ENCODE measurements at places on chromosomes 16 and 17.
A peak's percentile ranks its signal among the peaks of the same experiment; 100 is the strongest.

GRCh38 chr17:79205688-79206205, 131.1 kb downstream of the ENGASE start:
- no peak for DNase-seq

DNA sequence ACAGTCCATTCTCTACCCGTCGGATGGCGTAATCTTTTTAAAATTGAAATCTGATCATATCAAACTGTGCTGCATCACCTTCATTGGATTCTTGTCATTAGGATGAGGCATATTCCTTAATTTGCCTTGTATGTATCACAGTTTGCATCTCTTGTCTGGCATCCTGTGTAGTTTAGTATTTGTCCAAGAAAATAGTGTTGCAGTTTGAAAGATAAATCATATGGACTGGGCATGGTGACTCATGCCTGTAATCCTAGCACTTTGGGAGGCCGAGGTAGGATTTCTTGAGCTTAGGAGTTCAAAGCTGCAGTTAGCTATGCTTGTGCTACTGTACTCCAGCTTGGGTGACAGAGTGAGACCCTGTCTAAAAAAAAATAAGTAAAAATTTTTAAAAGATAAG, 5.8 kb upstream of the RSL1D1 start:
- no peak for DNase-seq

GRCh38 chr17:34254146-34254545, 939 bp upstream of the CCL2 start:
- DNase-seq = no peak

- DNase-seq = no peak
These were observed 1931.9 kb downstream of the TP53TG3F start for GRCh38 chr16:35391328-35391727.

GRCh38 chr16:77549876-77550275, 115.0 kb upstream of the ADAMTS18 start:
- DNase-seq = no peak

DNA sequence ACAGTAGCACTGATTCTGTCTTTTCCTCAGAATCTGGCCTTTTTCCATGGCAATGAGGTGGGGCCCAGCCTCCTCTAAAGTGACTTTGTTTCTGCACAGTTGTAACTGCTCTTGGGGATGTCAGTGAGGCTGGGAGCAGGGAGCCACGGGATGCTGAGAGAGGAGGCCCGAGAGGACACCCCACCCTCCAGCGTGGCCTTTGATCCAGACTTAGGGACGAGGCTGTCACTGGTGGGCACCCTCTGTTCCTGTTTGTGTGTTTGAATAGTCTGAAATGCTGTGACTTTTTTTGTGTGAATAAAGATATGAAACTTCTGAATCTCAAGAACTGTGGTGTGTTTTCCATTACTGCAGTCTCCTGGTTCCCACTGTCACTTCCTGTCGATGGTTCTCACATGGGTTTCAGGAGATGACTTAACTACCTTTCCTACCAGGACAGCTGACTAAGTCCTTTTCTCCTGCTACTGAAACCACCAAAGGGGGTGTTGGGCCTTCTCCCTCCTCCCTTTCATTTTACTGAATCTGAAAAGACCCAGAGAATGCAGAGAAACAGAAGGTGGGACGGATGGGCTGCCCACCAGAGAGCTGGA, 18.6 kb downstream of the KCTD2 start:
- DNase-seq = no peak

- DNase-seq = no peak
These were observed 130.9 kb downstream of the GSG1L start for GRCh38 chr16:27932542-27933135.

DNA sequence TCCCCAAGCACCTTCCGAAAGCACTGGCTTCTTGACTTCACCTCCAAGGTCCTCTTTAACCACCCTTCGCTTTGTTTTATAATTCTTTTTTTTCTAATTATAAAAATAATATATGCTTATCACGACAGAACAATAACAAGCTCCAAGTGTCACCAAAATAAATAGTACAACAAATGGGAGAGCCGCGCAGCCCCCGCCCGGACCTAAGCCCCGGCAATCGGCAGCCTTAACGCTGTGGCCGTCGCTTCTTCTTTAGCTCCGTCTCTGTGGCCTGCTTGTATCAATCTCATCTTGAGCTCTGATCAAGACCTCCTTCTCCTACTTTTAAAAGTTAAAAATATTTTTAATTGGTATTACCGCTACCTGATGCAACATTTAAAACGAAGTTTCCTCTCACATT, 42.7 kb downstream of the CYB5D2 start:
- DNase-seq = no peak

GRCh38 chr16:87198328-87198832, 118.8 kb downstream of the C16orf95 start:
- DNase-seq = no peak

GRCh38 chr16:89623511-89624261, 10.2 kb downstream of the DPEP1 start:
- DNase-seq = no peak

DNA sequence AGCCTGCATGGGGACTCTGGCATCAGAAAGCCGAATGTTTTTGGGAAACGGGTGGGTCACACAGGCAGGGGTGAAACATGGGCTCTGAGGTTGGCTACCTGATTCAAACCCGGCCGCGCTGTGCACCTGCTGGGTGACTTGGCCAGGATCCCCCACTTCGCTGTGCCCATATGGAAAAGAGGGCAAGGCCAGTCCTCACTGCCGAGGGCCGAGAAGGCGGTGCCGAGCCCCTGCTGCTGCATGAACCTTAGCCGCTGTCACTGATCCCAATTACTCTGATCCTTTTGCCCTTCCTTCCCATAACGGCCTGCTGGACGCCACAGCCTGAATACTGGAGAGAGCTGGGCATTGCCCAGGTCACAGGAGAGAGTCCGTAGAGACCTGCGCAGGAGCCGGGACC, 17.7 kb downstream of the KDM8 start:
- DNase-seq = no peak

DNA sequence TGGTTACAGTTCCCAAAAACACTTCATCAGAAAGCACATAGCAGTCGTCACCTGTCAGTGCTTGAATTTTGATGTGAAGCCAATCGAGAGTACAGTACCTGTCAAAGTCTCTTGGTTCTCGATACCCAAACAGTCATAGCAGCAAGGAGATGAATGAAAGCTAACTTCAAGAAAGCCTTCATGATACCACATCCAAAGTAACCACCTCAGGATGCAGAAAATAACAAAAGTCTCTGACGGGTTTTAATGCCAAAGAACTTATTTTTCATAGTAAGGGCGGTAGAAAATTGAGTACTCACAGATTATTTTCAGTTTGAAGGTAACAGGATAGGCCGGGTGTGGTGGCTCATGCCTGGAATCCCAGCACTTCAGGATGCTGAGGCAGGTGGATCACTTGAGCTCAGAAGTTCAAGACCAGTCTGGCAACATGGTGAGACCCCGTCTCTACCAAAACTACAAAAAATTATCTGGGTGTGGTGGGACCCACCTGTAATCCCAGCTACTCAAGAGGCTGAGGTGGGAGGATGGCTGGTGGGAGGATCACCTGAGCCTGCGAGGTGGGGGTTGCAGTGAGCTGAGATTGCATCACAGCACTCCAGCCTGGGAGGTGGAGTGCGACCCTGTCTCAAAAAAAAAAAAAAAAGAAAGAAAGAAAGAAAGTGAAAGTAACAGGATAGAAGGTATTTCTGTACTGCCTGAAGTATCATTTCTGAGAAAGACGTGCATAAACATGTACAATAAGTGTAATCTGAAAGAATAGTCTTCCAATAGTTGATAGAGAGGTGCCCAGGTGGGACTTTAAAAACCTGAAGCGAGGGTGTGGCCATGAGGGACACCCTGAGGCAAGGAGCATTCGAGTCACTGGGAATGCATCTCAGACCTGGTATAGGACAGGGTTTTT, 15.4 kb downstream of the MFSD11 start:
- no peak for DNase-seq

DNA sequence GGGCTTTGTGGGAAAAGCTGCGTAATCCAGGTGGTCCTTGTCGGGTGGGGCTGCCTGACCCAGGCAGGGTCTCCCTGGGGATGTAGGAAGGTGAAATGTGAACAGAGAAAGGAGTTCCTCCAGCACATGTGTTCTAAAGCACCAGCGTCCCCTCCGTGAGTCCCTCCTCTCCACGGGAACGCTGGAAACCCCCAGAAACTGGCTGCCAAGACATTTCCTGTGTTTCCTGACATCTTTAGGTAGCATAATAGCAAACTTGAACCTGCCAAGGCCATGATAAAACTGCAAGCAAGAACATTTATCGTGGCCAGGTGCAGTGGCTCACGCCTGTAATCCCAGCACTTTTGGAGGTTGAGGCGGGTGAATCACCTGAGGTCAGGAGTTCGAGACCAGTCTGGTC, 12.6 kb upstream of the PYDC1 start:
- DNase-seq = no peak

GRCh38 chr16:63612462-63613227, 1509.2 kb downstream of the CDH11 start:
- DNase-seq = no peak

DNA sequence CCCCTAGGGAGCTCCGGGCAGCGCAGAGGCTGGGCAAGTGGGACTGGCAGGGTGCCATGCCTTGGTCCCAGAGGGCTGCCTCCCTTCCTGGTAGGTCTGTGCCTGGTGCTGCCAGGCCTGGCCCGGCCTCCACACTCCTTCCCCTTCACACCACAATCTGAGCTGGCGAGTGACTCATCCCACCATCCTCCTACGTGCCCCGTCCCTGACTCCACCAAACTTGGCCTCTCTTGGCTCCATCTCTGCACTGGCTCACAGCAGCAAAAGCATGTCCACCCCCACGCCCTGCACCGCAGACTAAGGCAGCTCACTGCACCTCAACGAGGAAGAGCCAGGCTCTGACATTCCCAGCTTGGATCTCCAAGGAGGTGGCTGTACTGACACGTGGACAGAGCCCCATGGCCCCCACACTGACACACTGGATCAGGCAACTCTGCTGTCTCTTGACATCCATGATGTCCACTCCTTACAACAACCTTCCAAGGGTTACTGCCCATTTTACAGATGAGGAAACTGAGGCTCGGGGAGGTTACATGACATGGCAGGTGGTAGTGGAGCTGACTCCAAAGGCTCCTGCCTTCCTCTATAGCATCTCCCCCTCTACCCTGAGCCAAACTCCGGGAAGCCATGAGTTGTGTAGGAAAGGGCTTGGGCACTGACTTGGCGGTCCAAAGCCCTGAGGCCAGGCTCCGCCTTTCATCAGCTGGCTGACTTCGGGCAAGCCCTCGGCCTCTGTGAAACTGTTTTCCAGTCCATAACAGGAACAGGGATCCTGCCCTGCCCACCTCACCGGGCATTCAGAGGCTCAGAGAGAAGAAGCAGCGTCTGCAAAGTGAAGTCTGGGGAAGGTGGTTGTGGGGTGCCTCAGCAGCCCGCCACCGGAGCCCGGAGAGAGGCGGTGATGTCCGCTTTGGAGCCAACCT, 20.1 kb upstream of the KRT19 start:
- DNase-seq = peak; percentile 31

GRCh38 chr16:86019446-86020047, 120.6 kb downstream of the IRF8 start:
- DNase-seq = no peak

DNA sequence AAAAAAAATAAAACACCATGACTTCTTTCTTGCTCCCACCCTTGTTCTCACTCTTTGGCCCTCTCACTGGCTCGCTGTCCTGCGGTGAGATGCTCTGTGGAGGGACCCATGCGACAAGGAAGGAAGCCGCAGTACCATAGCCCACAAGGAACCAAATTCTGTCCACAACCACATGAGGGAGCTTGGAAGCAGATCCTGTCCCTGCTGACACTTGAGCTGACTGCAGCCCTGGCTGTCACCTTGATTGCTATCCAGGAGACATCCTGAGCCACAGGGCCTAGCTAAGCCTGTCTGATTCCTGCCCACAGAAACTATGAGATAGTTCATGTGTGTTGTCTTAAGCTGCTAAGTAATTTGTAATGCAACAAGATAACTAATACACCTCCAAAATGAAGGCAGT, 4.8 kb upstream of the MT2A start:
- DNase-seq = peak; percentile 22

- DNase-seq = no peak
These were observed at the start of gene CA7 for GRCh38 chr16:66844342-66845079. Gene CA7, plus strand, starts transcription at chr16:66844414. Its CDS starts 74 bp downstream, at chr16:66844488.

DNA sequence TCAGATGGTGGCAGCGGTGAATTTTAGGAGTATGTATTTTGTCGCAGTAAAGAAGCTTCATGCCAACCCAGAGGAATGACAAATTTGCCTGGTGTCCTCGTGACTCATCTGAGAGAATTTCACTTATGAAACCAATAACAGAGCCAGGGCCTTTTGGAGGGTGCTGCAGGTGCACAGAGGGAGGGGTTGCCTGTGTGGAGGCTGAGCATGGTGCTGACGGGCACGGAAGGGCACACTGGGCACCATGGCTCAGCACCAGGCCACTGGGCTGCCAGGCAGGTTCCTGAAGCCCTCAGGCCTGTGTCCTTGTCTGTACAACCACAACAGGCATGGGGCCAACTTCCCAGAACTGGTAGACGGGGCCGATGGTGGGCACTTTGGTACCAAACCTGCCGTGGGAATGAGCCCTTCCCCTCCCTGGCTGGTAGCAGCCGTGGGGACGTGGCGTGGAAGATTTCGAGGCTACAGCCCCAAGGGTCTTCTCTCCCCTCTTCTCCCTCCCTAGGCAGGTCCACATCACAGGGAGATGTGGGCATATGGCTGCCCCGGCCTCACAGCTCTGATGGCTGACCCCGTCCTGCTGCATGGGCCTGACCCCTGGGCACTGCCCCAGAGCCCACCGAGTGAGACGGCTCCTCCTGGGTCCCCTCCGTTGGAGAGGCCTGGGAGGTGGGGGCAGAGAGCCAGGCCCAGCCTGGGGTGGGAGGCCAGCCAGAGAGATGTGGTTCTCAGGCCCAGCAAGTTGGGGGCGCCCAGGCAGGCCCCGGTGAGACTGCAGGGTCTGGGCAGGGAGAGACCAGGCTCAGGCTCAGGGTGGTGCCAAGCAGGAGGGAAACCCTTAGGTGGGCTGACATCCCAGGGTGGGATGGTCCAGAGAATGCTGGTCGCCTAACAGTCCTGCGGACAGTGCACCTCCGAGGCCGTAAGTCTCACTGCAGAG, 30.2 kb upstream of the ZNF469 start:
- DNase-seq = no peak

DNA sequence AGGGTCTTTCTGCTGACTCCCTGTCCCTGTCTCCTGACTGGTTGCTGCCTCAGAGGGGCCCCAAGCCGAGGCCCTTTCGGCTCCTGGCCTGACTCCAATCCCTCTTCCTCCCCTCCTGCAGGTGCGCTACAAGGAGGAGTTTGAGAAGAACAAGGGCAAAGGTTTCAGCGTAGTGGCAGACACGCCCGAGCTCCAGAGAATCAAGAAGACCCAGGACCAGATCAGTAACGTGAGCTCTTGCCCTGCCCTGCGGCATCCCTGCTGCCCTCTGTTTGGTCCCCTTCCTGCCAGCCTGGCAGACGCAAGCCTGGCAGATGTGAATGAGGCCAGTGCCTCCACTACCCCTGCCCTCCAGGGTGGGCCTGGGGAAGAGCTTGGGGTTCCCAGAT, 27.1 kb upstream of the LASP1NB start:
- no peak for DNase-seq

GRCh38 chr17:6589266-6589946, 33.1 kb upstream of the PITPNM3 start:
- no peak for DNase-seq

DNA sequence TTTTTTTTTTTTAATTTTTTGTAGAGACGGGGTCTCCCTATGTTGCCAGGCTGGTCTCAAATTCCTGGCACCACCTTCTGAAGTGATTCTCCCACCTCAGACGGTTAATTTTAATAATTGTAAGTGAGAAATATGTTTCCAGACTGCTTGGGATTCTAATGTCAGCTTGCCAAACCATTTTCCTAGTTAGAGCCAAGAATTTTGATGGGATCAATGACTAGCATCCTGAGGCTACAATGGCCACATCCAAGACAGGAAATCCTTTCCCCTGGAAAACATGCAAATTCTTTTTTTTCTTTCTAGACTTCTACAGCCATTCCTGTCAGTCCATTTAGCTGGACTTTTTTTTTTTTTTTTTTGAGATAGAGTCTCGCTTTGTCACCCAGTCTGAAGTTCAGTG, 32.6 kb downstream of the IGF2BP1 start:
- no peak for DNase-seq
